Right renal pelvis (tissue), 4 donors: ENCODE measurements at places on chromosomes 12 and 14.

DNA sequence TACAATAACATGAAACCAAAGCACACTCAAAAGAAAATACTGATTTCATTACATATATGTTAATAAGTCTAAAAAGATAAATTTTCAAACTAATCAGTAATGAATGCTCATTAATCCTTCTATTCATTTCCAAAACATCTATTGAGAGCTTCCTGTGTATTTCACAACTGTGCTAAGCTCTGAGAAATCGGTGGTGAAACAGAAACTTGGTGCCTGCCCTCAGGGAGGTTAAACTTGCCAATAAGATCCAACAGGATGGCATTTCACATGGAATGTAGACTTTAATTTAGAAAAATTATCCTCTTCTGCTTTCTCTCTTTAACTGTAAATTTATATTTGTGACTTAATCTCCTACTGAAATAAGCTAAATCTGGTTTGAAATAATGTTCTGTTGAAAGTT is 70.9 kb upstream of the SLC38A4 start:
- no peak for DNase-seq

DNA sequence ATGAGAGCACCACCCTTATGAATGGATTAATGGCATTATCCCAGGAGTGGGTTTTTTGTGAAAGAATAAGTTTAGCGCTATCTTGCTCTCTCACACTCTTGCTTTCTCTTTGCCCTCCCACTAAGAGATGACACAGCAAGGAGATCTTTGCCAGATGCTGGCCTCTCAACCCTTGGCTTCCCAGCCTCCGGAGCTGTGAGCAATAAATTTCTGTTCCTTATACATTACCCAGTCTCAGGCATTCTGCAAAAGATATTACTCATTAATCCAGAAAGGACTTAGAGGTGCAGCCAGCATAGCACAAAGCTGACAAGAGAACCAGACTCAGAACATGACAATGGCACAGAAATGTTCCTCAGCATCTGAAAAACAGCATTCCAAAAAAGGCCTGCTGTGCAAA is 190.6 kb downstream of the ITPR2 start:
- DNase-seq, result no peak

DNA sequence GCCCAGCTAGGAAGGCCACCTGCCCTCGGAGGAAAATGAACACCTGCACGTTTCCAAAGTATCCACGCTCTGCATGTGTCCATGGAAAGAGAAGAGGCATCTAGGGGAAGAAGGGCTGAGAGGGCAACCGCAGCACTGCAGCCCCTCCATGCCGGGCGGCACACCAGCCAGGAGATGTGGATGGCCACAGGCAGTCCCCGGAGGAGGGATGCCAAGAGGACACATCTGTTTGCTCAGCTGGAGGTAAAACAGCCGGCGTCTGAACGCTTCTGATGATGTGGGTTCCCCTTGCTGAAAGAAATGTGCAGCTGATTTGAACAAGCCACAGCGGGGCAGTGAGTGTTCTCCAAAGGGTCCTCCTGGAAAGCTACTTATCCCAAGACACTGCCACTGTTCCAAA is 34.0 kb downstream of the CHGA start:
- no peak for DNase-seq

- no peak for DNase-seq
Measured at GRCh38 chr12:124538194-124539082, 29.0 kb downstream of the NCOR2 start.

GRCh38 chr12:15270591-15270990 is 49.4 kb upstream of the RERG start:
- no peak for DNase-seq

GRCh38 chr12:27462851-27463250 is 16.3 kb downstream of the SMCO2 start:
- DNase-seq, result no peak

DNA sequence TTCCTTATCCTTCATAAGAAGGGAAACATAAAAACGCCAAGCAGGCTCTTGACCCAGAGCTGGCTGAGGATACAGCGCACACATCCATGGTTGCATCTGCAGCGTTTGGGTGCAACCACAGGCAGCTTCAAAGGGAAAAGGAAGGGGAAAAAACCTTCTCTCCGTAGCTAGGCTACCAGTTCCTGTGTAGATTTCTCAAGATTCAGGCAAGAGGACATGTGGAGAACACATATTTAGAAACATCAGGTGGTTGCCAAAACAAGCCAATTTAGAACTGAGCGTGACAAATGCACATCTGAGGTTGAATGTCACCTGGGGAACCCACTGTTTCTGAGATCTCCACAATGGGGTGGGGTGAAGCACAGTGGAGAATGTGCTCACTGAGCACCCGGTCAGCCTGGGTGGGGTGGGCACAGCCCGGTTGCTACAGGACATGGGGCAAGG is 78.3 kb upstream of the BDKRB2 start:
- no peak for DNase-seq

- DNase-seq, result no peak
Measured at GRCh38 chr14:55272922-55273321, 1.7 kb downstream of the FBXO34 start.

GRCh38 chr12:130863298-130863697 is 8.6 kb upstream of the RAN start:
- DNase-seq, result no peak

- no peak for DNase-seq
Measured at GRCh38 chr12:57477710-57478681, 1.7 kb downstream of the ARHGAP9 start.

DNA sequence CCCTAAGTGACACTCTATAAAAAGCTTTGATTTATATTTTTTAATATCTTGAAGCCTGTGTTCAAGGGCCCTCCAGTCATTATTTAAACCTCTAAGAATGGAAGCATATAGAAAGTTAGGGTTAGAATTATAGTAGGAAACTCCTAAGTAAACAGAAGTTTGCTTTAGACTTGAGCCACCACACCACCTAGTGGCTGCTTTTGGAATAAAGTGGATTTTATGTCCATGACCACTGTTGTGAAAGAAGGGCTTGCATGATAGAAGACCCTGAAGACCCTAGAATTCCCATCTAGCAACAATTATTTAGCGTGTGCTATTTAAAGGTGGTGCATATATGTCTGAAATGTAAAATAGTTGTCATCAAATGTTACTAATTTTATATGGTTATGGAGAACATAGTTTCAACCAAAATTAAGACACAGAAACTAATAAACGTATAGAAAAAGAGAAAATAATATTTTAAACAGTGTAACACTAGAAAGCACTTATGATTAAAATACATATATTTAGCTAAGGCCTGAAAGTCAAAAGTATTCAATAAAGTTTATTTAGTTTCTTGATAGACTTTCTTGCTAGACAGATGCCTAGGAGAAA is 21.3 kb downstream of the LRRIQ1 start:
- DNase-seq, result no peak

DNA sequence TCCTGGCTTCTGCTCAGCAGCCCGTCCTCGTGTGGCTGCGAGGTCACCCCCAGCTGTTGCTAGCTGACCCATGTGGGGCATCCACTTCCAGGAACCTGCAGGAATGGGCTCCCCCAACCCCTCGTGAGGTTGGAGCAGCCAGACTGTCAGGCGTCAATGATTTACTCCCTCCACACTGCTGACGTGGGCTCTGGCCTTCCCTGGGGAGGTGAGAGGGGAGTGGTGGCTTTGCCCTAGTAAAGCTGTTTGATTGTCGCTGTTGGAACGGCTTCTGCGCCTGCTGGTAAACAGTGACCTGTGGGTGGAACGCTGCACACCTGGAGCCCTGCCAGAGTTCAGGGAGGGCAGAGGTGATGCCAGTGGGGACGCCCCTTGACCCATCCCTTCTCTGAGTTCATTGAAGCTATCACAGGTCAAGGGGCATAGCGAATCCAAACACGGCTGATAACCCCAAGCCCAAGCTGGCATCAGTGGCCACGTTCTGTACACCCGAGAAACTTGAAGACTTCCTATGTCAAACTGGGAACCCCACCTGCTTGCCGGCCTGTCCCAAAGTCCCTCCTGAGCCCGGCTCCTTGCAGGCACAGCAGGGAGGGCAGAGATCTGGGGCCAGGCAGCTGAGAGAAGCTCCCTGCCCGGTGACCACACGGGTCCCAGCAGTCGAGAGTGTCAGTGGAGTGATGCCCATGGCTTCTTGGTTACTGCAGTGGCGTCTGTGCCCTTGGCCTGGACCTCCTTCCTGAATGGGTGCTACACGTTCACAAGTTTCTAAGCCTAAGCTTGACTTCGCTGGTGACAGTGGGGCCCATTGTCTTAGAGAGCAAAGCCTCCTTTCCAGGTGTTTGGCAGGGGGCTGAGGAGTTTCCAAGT is 2.7 kb downstream of the ASPG start:
- no peak for DNase-seq

DNA sequence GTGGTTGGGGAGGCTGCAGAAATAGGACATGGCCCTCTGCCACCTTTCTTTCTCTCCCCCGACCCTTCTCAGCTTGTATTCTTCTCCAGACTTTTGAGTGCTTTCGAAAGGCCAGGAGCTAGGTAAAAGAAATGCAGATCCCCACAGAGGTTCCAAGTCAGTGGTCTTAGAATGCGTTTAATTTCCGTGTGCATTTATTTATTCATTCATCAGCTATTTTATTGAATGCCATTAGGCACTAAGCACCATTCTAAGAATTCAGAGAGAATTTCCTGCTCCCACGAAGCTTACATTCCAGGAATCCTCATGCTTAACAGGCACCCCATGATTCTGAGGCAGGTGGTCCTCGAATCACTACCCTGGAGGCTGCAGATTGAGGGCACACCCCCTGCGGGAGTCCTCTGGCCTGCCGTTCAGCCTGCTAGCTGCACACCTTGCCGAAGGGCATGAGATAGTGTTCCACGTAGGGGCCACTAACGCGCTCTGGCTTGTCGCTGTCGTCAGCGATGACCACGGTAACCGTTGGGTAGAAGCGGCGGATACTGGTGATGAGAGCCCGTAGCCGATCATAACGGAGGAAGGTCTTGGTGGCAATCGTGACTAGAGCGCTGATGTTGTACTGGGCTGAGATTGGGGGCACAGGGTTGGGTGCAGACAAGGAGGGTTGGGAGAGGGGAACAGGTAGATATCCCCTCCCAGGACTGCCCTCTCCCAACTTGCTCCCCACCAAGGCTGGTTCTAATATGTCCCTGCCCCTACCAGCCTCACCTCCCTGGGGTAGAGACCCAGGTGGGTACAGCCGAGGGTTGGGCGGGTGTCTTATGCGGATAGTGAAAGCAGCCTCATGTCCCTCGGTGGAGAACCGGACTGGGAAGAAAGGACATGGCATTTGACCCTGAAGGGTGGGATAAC is 4.5 kb downstream of the B4GALNT1 start:
- DNase-seq, result no peak

DNA sequence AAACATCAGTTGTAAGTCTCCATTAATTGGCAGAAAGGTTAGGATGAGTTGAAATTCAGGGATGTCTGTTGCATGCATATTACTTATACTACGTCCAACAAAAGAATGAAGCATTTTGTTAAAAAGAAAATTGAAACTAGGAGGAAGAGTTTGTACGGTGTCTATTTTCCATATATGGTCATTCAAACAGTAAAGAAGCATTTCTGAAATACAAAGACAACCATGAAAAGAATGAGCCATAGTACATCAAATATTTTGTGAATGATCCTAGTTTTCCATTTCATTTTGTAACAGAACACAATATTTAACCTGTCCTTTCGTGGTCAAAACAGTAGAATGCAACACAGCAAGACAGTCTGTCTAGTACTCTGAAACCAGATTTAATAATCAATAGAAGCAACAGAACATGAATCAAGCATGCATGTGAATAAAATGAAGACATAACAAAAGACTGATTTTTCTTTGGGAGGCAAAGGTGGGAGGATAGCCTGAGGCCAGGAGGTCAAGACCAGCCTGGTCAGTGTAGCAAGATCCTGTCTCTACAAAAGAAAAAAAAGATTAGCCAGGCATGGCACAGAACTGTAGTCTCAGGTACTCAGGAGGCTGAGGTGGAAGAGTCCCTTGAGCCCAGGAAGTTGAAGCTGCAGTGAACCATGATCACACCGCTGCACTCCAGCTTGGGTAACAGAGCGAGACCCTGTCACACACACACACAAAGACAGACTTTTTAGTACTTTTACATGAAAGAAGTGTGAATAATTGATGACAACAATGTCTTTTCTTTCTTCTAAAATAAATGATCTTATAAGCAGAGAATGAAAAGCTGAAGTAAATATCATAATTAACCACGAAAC is 156.0 kb downstream of the LRIG3 start:
- no peak for DNase-seq

GRCh38 chr14:105141486-105142281 is 26.9 kb downstream of the JAG2 start:
- DNase-seq, result no peak
